RPMI8226 (cell line): ENCODE measurements at places on chromosomes 1 and 21.
A peak's percentile ranks its signal among the peaks of the same experiment; 100 is the strongest.

DNA sequence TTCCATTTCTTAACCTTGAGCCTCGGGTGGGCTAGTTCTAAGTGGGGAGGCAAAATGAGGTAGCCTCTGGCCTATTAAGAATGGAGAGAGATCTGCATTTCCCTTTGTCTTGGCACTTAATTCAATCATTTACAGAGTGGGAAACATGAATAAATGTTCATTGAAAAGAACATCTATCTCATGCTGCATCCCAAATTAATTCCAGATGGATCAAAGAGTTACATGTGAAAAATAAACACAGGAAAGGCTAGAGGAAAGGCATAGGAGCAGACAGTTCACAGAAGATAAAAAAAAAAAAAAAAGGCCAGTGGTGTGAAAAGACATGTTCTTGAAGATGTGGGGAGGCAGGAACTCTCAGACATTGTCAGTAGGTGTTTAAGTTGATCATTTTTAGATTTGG lies 35.7 kb upstream of the EPS8L3 start:
- DNase-seq = no peak

GRCh38 chr1:202131956-202132821 lies 9.5 kb downstream of the GPR37L1 start:
- DNase-seq = no peak

- DNase-seq = peak; percentile 70
These were observed 17.9 kb upstream of the MIIP start for GRCh38 chr1:12001249-12001917.

GRCh38 chr1:27704958-27705357 lies 20.8 kb upstream of the FAM76A start:
- DNase-seq = no peak

GRCh38 chr1:240254778-240255291 lies 163.2 kb downstream of the FMN2 start:
- DNase-seq = no peak

- no peak for DNase-seq
These were observed 7.4 kb upstream of the INKA2 start for GRCh38 chr1:111746614-111746999.

DNA sequence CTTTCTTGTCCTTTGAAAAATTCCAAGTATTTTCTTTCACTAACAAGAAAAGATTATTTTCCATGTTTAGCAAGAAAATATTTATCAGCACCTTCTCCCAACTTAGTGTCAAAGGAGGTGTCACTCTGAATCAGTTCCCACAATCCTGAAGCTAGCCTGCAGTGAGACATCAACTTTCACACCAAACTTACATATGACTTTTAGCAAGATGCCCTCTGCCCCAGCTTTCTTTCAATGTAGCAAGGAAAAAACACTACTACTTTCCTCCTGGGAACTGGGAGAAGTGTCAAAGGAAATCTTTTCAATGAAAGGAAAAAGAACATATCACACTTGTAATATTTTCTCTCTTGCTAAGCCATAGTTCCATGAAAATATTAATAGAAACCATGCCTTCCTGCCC lies 50.9 kb upstream of the PALMD start:
- no peak for DNase-seq

DNA sequence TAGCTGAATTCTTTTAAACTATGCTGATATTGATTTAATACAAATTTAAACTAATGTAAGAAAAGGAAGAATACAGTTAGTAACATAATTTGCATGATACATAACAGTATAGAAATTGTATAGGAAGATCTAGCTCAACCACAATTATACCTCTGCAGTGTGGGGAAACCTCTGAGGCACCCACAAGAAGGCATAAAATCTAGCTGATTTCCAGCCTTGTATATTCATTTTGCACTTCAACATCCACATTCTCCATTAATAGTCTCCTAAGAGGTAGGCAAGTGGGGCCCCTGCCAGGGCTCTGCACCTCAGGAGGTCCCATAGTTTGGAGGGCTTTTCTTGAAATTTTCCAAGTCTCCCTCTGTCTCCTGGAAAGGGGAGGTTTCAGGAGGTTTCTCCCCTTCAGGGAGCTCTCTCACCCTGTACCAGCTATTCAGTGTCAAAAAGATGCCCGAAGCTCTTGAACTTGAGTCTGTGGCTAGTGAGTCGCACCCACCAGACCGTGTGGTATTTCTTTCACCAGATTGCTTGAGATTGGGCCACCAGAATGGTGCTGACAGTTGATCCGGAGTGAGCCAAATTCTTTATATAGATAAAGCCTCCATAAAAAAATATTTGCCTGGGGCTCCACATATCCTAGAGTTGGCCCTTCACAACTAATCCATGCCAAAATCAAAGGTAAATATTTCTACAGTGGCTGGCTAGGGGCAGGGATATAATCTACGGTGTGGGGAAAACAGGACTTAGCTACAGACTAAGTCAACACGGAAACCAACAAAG lies 108.2 kb downstream of the TIAM1 start:
- DNase-seq = no peak

GRCh38 chr1:51487628-51488027 lies 31.4 kb downstream of the EPS15 start:
- no peak for DNase-seq

GRCh38 chr1:100896481-100896982 lies 642 bp downstream of the SLC30A7 start:
- DNase-seq = peak; percentile 58

DNA sequence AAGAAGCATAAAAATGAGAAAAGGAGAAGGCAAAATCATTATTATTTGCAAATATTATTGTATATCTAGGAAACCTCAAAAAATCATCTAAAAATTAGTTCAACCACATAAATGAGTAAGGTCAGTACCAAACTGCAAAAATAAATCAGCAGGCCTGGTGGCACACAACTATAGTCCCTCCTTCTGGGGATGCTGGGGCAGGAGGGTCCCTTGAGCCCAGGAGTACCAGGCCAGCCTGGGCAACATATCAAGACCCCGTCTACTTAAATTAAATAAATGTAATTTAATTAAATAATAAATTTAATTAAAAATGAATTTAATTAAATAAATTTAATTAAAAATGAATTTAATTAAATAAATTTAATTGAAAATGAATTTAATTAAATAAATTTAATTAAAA lies 40.3 kb upstream of the TRIM67 start:
- DNase-seq = no peak

GRCh38 chr1:6497215-6497866 lies 5.9 kb upstream of the PLEKHG5 start:
- peak; percentile 75 for DNase-seq

- DNase-seq = no peak
These were observed 67.9 kb downstream of the PHACTR4 start for GRCh38 chr1:28437264-28437923.

- no peak for DNase-seq
These were observed 1.2 kb downstream of the MFN2 start for GRCh38 chr1:11981378-11982009.

DNA sequence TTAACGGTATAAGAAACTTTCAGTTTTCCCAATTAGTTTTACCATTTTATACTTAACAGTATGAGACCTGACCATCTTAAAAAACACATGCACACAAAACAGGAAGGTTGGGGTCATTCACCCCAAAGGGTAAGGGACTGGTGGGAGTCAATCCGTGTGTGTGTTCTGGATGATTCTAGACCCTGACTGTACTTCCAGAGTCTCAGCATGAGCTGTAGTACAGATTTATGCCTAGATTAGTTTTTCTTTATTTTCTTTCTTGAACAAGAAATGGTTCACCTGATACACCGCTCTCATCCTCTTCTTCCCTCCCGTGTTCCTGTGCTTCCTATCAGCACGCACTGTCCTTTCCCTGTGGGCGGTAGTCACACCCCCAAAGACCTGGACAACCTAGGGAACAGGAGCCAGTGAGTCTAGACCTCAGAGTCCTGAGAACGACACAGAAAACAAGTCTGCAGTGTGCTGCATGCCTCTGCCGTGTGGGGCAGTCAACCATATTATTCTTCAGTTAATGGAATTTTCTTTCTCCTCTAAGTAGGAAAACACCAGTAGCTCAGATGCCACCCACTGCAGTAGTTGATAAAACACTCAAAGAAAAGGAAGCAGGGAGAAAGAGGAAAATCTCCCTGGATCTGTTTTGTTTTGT lies 38.9 kb upstream of the MRPS6 start:
- no peak for DNase-seq

- DNase-seq = no peak
These were observed 1.8 kb upstream of the LIN9 start for GRCh38 chr1:226310637-226311195.

GRCh38 chr1:63601463-63601862 lies 8.3 kb downstream of the PGM1 start:
- DNase-seq = no peak

GRCh38 chr1:159938211-159938852 lies 7.1 kb downstream of the IGSF9 start:
- DNase-seq = peak; percentile 55

DNA sequence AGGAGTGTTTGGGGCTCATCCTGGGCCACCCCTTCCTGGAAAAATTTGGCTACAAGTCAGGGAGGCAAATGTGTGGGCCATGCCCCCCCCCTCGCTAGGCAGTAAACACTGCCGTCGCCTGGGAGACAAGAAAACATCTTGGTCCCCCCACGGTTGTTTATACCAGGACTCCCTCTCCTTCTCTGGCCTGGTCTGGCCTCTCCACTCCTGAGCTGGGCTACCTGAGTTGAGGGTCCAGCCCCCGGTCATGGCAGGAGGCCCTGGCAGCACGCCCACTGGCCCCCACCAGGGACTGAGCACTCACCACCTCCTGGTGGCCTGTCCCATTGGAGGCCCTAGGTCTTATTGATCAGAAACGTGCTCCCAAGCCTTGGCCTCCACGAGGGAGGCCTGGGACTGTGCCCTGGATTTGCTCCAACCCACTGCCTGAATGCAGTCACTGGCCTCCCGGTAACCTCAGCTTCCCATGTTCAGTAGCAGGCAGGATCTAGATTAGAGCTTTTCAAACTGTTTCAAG lies 15.8 kb downstream of the KCNQ4 start:
- DNase-seq = no peak

- no peak for DNase-seq
These were observed 1.3 kb downstream of the SLC41A1 start for GRCh38 chr1:205811660-205812059.

DNA sequence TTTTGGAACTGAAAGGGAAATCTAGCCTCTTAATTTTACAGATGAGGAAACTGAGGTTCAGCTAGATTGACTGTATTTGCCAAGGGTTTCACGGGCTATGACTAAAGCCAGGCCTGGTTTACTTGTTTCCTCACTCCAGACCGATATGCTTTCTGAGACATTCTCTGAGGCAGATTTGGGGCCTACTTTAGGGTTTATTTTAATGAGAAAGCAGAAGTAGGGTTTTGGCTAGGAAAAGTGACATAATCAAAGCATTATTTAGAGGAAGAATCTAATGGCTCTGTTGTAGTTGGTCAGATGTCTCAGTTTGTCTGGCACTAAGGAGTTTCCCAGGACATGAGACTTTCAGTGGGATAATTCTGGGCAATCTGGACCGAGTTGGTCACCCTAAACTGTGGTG lies 1.5 kb upstream of the RPTN start:
- no peak for DNase-seq

DNA sequence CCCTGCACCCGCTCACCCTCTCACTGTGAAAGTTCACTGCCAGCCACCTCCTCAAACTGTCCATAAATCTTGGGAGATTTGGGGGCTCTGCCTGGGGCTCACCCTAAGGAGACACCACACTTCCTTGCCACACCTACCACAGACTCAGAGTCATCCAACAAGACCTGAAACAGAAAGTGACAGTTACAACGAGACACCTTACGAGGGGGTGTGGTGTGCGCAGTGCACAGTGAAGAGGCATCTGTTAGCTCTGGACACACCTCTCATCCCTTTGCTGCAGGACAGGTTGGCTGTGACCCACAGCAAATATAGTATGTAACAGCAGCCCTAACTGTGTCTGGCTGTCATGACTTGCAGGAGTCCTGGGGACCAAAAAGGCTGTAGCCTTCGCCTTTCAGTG lies 190.2 kb downstream of the NR5A2 start:
- DNase-seq = peak; percentile 46

GRCh38 chr1:153805042-153805745 lies 30.0 kb downstream of the SLC27A3 start:
- peak; percentile 100 for DNase-seq

DNA sequence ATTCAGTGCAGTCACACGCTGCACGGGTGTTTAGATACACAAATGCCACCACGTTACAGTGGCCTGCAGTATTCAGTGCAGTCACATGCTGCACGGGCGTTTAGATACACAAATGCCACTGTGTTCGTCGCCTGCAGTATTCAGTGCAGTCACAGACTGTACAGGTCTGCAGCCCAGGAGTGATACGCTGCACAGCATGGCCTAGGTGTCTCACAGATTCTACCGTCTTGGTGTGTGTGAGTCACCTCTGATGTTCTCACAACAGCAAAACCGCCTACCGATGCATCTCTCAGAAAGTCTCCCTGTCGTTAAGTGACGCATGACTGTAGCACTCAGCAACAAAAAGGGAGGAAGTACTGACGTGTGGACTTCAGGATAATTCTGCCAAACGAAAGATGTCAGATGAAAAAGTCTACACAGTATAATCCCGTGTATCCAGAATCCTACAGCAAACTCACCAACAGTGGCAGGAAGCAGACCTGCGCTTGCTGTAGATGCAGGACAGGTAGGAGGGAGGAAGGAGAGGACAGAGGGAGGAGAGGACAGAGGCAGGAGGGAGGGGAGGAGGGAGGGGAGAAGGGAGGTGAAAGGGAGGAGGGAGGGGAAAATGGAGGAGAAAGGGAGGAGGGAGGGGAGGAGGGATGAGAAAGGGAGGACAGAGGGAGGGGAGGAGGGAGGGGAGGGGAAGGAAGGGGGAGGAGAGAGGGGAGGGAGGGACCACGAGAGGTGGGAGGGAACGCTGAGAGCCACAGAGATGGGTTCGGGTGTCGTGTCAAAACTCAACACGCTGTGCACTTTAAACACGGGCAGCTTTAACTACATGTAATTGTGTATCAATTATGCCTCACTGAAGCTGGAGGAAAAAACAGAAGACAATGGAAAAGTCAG lies 36.3 kb upstream of the PCBP3 start:
- peak; percentile 63 for DNase-seq

GRCh38 chr1:109616391-109616790 lies 3.0 kb downstream of the GNAT2 start:
- no peak for DNase-seq
